ENCODE measurements at places on chromosomes 1 and 21.

GRCh38 chr1:214993419-214993818, 89.1 kb upstream of the KCNK2 start:
- DNase-seq, result no peak

GRCh38 chr1:50328552-50328951, 94.7 kb downstream of the DMRTA2 start:
- DNase-seq, result no peak

DNA sequence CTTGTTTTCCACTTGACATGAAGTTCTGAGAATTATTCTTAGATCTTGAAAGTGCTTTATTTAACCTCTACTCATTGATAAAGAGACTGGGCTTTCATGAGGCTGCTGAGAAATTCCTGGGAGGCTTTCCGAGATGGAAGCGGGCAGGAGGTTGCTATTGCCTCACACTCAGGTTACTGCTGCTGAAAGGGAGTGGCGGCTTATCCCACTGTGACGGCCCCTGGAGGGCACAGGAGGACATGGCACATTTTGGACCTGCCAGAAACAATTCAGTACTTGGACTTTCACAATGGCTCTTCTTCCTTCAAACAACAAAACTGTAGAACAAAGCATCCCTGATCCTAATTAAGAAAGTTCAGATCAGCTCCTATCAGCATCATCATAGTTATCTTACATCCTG, 16.2 kb upstream of the MARK1 start:
- no peak for DNase-seq

DNA sequence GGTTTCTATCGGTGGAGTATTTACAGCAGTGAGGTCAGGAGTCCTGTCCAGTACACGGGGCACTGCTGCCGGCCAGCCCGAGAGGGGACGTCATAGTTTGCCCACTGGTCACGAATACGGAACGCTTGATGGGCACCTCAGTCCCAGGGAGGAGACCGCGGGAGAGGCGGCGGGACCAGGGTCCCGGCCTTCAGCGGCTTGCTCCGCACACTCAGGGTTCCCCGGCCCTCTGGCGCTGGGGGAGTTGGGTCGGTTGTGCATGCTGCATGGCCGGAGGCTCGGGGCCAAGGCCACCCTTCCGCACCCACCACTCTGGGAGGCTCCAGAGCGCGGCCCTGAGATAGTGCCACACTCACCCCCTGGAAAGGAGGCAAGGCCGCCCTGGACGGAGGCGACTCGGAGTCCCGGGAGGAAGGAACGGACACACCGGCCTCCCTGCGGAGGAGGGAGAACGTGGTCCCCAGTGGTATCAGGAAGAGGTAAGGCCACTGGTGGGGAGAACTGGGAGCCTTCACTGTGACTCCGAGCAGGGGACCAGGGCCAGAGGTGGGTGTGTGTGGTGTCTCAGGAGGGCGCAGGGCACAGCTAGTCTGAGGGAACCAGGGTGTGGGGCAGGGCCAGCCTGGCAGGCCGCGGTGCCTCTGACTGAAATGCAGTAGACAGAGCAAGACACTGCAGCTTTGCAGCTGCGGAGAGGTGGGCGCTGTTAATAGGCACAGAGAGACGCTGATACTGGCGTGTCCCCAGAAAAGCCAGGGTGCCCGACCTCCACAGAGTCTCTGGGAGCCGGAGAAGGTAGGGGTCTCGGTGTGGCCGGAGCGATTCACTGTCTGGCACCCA, 28.6 kb upstream of the PRSS38 start:
- no peak for DNase-seq

GRCh38 chr1:203144661-203145060, 17.1 kb downstream of the ADORA1 start:
- DNase-seq, result no peak

GRCh38 chr1:1510912-1511532, 940 bp upstream of the ATAD3A start:
- no peak for DNase-seq

DNA sequence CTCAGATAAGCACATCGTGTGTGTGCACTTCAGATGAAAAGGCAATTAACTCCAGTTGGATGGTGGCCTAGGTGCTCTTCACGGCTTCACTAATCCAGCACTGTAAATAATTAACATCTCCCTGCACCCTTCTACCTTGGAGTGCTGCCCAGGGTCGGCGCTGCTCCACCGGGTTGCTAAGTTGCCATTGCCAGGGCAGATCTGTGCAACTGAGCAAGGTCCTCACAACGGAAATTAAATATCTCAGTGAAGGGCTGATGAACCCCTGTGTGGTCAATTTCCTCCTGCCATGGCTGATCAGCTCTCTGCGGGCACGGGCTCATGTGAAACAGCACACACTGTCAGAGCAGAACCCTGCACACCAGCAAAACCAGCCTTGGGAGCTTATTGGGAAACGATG, 63.2 kb downstream of the SYDE2 start:
- no peak for DNase-seq

- no peak for DNase-seq
These were observed 31.4 kb downstream of the HSD3B2 start for GRCh38 chr1:119446321-119446720.

- DNase-seq, result no peak
These were observed 42.7 kb upstream of the GOLT1A start for GRCh38 chr1:204256531-204256930.

DNA sequence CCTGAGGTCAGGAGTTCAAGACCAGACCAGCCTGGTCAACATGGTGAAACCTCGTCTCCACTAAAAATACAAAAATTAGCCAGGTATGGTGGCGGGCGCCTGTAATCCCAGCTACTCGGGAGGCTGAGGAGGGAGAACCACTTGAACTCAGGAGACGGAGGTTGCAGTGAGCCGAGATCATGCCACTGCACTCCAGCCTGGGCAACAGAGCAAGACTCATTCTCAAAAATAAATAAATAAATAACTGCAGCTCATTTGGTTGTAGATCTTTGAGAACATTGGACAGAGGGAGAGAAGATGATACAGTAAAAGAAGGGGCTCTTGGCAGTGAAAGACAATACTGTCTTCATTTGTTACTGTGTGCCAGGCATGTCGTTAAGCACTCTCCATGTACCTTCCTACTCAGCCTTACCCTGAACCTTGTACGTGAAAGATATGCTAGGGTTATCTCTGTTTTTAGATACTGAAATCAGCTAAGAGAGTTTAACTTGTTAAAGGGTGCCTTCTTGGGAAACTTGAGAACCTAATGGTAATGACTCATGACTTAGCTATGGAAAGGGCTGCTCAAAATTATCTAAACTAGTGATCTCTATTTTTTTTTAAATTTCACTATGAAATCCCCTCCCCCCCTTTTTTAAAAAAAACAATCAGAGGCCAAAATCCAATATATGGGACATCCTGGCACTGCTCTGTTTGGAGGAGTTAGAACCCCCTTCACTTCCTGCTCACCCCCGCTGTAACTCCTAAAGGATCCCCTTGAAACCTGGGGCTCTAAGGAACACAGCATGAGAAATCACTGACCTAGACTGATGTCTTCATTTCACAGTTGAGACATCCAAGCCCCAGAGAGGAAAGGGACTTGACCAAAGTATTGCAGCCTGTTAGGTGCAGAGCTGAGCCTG, 6.8 kb upstream of the KPNA6 start:
- no peak for DNase-seq

- DNase-seq, result no peak
These were observed 40.6 kb downstream of the SELL start for GRCh38 chr1:169670836-169671235.

- no peak for DNase-seq
These were observed 68.4 kb downstream of the SNRPE start for GRCh38 chr1:203929741-203930309.

DNA sequence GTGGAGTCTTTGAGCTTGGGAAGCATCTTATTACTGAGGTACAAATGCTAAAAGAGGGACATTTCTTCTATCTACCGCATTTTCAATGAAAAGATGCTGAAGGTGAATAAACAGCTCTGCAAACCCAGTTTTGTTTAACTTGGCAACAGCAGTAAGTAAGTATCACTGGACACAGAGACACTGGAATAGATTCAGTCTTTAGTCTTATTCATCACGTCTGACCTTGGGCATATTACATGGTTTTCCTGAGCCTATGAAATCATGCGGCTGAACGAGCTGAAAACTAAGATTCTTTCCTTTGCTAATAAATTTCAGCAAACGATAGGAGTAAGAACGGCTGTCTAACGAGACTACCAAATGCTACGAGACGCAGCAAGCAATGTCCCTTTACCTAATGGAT, 207.4 kb downstream of the GABPA start:
- DNase-seq, result no peak

DNA sequence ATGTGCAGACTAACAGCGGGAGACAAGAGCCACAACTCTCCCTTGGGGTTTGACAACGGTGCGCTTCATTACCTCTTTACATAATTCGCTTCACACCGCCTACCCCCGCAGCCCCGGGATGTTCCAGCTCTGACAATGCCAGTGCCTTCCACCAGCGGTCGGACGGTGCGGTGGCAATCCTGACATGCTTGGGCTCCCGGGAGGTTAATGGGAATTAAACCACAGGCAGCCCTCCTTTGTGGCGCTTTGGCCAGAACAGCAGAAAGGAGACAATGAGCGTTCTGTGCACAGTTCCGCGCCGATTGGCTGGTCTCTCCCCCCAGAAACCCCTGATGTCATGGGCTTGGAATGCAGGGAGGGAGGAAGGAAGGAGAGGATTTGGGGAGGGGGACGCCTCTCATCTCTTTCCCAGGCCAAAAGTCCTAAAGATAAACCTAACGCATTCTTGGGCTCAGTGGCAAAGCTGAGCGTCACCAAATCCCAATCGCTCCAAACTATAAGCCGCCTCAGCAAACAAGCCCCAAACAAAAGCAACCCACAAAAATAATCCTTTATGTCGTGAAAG, 1.3 kb downstream of the CNN3 start:
- peak; percentile 63 for DNase-seq

- no peak for DNase-seq
These were observed 8.6 kb upstream of the ACTN2 start for GRCh38 chr1:236677641-236678235.

GRCh38 chr1:160361199-160361598, 5.7 kb upstream of the NHLH1 start:
- no peak for DNase-seq

GRCh38 chr1:190940951-190941350, 463.3 kb upstream of the BRINP3 start:
- no peak for DNase-seq

DNA sequence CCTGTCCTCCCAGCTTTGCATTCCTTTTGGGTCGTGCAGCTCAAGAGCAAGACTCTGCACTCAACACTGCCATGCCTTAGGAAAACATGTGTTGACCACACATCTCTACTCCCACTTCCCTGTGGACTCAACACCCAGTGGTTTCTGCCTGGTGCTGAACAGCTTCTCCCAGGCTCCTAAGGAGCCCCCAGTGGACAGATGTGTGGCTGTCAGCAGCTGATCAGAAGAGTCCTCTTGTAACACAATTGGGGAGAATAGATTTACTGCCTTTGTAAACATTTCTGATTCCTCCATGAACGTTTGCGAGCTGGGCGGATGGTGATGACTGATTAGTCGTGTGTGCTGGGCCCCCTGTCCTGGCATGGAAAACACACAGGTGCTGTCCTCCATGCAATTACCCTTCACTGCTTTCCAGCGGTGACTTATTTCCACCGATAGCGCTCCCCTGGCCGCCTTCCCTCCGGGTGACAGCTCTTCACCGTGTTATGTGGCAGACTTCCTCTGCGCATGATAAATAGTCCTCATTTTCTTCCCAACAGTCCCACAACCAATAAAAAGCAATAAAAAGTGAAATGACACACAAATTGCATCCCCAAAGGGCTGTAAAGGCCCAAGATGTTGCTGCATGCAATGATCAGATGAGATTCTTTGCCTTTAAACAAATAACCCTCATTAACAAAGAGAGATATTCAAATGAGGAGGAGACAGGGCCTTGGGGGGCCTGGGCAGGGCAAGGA, 249.4 kb upstream of the AJAP1 start:
- DNase-seq, result no peak

DNA sequence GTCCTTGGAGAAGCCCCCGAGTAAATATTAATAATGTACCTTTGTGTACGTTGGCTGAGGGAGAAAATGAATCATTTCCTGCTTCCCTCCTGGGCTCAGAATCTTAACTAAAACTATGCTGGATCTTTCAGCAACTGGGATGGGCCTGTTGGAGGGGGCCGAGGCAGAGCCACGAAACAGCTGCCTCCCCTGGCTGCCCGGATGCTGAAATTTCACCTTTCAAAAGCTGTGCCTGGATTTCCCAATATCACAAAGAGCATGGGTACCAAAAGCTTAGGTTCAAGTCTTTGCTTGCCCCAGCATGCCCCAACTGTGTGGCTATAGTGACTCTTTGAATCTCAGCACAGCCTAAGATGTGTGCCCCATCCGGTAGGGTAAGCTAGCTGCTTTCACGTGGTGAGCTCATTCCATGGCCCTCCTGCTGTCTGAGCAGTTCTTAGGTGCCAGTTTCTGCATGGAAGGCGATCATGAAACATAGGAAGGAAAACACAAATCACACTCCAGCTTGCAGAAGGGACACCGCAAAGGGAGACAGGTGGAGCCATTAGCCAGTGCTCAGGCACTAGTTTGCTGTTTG, 473.5 kb downstream of the PTPRU start:
- DNase-seq, result no peak

- DNase-seq, result no peak
These were observed 86.5 kb upstream of the IPO9 start for GRCh38 chr1:201742476-201742875.

DNA sequence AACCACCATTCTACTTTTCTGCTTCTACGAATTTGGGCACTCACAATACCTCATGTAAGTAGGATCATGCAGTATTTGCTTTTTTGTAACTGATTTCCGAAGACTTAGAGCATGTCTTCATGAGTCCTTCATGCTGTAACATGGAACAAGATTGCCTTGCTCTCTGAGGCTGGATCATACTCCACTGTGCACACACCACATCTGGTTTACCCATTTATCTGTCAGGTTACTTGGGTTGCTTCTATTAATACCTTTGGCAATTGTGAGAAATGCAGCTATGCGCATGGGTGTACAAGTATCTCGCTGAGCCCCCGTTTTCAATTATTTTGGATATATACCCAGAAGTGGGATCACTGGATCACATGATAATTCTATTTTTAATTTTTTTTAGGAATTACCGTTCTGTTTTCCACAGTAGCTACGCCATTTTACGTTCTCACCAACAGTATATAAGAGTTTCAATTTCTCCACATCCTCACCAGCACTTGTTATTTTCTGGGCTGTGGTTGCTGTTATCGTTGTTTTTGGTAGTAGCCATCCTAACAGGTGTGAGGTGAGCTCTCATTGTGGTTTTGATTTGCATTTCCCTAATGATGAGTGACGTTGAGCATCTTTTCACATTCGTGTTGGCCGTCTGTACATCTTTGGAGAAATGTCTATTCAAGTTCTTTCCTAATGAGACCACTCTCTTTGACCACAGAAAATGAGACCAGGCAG, 10.7 kb upstream of the SLC2A5 start:
- DNase-seq, result no peak

GRCh38 chr1:197902131-197902453, 338 bp upstream of the C1orf53 start:
- no peak for DNase-seq

GRCh38 chr1:82299656-82300055, 498.9 kb downstream of the ADGRL2 start:
- DNase-seq, result no peak

DNA sequence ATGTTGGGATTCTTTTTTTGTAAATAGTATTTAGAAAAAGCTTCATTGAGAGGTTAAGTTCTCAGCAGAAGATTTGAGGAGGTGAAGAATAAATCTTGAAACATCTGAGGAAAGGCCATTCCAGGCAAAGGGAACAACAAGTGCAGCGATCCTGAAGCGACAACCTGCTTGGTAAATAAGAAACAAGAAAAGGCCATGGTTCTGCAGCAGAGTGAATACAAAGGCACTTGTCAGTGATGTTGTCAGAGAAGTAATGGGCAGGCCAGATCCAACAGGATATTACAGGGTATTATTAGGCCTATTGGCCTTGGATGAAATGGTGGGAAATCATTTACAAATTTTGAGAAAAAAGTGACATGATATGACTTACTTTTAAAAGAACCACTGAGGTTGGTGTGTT, 960.0 kb downstream of the PLA2G4A start:
- no peak for DNase-seq
